ENCODE measurements at places on chromosomes 13 and 19.

DNA sequence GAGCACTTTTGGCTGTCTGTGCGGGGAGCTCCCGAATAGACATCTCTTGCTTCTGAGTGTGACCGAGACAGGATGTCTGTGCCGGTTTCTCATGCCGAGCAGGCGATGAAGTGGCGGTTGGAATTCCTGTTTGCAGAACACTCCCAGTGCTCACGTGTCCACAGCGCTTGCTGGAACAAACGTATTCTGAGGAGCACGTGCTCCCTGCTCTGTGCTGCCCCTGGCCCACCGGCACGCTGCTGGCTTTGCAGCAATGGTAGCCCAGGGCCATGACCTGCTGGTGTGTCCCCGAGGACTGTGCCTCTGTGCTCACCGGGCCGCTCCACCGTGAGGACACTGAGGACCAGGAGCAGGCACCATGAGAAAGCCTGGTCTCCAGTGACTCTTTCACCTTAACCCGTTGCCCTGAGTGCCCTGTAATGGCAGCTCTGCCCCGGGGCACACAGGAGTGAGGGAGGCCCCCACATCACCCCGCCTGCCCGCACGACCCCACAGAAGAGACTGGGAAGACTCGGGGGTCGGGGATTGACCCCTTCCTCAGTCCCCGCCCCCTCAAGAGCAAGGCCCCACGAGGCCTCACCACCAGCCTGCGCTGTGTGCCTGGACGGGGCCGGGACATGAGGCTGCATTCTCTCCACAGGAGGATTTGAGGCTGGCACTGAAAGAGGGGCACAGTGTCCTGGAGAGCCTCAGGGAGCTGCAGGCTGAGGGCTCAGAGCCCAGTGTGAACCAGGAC, 40.0 kb upstream of the F7 start:
- DNase-seq: no peak

- no peak for DNase-seq
Measured at GRCh38 chr13:21812192-21812626, 141.3 kb downstream of the FGF9 start.

DNA sequence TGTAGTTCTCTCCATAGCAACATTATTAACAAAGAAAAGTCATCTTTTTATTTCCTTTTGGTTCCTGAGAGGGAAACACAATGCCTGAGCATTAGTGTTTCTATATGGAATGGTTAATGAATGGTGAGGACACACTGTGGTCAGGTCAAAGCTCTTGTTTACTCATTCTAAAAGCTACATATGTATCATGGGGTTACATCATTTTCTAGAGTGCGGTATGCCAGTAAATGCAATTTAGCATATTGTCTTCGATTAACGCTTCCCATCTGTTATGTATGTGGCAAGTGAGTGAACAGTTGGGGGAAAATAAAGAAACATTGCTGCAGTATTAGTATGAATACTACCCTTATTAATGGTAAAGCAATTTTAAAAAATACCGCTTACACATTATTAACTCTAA, 1152.2 kb upstream of the SPRY2 start:
- DNase-seq: no peak

- DNase-seq: no peak
Measured at GRCh38 chr19:23867895-23868294, 46.8 kb upstream of the ZNF726 start.

- no peak for DNase-seq
Measured at GRCh38 chr13:97165502-97166425, 56.4 kb upstream of the MBNL2 start.

DNA sequence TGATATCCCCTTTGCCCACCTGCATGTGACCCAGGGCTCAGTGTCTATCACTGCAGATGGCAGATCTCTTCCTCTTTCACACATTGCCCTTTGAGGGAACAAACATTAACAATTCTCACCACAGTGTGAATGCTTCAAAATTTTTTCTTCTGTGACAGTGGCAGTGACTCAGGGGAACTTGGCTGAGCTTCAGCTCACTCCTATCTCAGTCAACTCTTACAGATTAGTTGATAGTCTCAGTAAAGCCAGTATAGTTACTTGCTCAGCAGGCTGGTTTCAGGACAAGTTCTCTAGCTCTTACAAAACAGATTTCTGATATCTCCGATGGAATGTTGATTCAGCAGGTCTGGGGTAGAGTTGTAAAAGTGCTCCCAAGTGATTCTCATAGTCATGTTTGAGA, 166.9 kb downstream of the DLEU7 start:
- no peak for DNase-seq

GRCh38 chr19:55486043-55486970, 1.3 kb downstream of the NAT14 start:
- DNase-seq: no peak

DNA sequence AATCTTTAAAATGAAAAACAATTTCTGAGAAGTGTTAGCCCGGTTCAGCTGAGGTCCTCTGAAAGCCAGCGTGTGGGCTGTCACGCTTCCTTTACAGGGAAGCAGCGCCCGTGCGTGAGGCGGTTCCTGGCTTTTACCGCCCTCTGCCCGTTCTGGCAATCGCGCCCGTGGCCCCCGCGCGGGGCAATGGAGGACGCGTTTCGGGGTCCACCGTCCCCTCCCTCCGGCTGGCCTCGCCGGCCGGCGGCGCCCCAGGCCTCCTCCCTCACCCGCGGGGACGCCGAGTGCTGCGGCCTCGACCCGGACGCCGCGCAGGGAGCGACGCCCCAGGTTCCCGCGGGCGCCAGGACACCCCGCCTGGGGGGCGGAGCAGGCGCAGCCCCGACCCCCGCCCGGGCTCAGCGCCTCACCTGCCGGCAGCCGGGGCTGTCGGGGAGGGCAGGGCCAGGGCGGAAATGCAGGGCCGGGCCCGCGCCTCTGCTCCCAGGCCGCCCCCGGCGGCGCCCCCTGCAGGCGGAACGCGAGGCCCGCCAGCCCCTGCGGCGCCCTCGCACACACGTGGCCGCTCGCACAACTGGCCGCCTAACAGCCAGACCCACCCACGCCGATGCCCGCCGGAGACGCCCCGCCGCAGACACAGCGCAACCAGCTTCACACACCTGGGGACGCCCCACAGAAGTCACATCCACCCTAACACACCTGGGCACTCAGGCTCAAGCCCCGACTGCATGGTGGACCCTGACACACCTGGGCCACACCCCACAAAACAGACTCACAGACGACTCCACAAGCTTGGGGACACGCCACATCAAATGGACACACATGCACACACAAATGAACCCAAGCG, at the start of gene GGACT:
Gene GGACT (minus strand): TSS at position 459 of the 847 bp plus-strand sequence. CDS start 56,198 bp downstream, outside the sequence.
- DNase-seq: peak; percentile 69

GRCh38 chr19:48283908-48284307, 14.0 kb downstream of the ZNF114 start:
- DNase-seq: no peak

DNA sequence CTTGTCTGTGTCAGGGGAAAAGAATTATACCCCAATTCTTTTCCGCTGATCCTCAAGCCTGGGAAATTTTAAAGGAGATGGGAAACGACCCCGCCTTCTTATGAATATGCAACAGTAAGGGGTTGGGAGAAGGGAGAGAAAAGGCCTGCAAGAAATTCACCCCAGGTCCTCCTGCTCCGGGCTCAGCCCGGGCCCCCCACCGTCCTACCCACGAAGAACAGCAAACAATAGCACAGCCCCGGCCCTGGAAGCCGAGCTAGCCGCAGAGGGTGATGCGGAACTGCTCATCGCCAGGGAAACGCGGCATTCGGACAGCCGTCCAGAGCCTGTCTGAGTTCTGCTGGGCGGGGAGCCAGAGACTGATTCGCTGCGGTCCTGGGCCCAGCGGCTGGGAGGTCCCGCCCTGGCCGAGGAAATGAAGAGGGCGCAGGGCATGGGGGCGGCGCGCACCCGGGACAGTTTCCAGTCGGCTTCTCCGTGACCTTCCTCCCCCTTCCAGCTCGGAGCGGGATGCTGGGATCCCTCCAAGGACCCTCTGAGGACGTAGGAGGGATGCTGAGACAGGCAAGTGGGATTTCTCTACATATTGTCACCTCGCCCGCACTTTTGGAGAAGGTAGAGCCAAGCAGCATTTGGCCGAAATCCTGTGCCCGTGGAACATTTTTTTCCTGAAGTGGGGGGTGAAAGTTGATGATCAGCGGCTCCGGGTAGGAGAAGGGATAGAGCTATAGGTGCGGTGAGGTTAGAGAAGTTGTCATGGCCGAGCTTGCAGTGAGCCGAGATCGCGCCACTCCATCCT, 82.3 kb upstream of the C1QTNF9B start:
- no peak for DNase-seq

GRCh38 chr19:39768334-39768733, 10.3 kb upstream of the LEUTX start:
- no peak for DNase-seq

DNA sequence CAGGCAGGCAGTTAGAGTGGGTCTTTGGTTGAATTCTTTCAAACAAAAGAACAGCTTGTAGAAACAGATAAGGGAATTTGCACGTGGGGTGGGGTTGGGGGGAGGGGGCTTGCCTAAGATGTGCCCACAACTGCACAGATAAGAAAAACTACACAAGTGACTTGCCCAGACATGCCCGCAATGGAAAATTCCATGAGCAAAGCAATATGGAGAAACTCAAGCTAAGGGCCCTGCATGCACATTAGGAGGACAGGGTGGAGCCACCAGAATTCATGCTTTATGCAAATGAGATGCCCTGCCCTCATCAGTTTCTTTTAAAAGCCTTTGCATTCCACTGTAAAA, 755.6 kb upstream of the MIR17HG start:
- no peak for DNase-seq

GRCh38 chr13:29605860-29606526, 10.5 kb upstream of the SLC7A1 start:
- DNase-seq: no peak
